Bone marrow (tissue), 2 donors: ENCODE measurements at places on chromosomes 2 and 18.

GRCh38 chr2:121368836-121369235 is 83.8 kb upstream of the TFCP2L1 start:
- no peak for DNase-seq

DNA sequence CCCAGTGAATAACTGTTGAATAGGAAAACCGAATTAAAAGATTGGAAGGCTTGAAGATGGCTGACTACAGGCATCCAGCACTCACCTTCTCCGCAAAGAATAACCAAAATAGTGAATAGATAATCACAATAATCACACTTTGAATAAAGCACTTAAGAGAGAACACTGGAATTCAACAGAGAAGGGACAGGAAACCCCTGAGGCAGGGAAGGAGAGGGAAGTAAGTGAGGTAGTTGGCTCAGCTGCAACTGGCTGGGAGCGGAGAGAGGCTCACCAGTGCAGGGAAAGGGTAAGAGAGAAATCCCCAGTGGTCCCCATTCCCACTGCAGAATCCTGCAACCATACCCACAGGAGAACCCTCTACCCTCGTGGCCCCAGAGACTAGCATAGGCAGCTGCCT is 246.6 kb upstream of the NCKAP5 start:
- no peak for DNase-seq

- DNase-seq = no peak
Observed at GRCh38 chr2:118791483-118791882, 56.0 kb downstream of the EN1 start.

- no peak for DNase-seq
Observed at GRCh38 chr2:174764280-174765255, at the start of gene CHRNA1. Gene CHRNA1, minus strand, starts transcription at chr2:174764472. Its CDS starts 78 bp downstream, at chr2:174764394.

GRCh38 chr2:46915281-46915810 is at the start of gene MCFD2:
Gene MCFD2, minus strand, starts transcription at chr2:46915806. Its CDS starts 6,635 bp downstream, at chr2:46909171.
- no peak for DNase-seq

DNA sequence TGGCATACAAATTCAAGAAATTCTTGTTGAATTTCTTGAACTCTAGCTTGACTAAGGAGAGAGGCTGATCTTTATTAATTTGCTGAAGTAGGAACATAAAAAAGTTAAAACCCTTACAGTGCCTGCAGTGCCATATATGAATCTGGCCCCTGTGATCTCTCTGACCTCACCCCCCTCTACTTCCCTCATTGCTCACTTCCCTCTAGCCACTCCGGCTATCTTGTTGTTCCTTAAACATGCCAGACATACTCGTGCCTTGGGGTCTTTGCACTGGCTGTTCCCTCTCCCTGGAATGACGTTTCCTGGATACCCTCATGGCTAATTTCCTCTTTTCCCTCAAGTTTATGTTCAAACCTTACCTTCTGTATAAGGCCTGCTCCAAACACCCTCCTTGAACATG is 246.3 kb upstream of the SIX2 start:
- peak; percentile 50 for DNase-seq

- no peak for DNase-seq
Observed at GRCh38 chr2:174835797-174836255, 71.6 kb upstream of the CHRNA1 start.
